ENCODE measurements at places on chromosomes 16 and 17. TPM values are rescaled to one million over a fixed set of nuclear protein-coding genes. Genes with fewer than 3 reads are reported as not detected.

DNA sequence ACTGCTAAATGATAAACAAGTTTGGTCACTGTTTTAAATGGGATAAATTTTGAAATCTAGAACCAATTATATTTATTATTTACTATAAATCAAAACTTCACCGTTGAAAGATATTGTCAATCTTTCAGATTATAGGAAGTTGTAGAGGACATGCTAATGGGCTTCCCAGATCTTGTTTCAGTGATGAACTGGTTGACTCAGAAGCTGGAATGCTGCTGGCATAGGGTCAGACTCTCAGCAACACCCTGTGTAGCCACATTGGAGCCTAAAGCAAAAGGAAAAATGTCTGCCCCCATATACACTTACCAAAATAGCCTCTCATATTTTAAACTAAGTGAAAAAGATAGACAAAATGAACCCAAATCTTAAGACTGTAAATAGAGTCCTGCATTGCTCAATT, 916.9 kb upstream of the SOX9 start:
- no peak for DNase-seq

- DNase-seq, result peak; percentile 80
These were observed 7.7 kb upstream of the TMEM92 start for GRCh38 chr17:50266384-50267073.

DNA sequence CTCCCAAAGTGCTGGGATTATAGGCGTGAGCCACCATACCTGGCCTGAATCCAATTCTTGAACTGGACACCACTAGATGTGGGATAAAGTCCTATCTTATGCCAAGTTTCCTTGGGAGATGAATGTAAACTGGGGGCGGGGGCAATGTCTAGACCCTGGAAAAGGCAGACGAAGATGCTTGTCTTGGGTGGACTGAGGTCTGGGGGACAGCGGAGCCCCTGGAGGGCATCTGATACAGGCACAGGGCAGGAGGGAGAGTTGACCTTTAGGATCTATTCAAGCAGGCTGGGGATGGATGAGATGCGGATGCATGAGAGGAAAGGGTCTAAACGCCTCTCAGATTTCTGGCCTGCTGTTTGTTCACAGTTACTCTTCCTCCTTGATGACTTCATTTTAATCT, 11.7 kb downstream of the C1QTNF1 start:
- no peak for DNase-seq

DNA sequence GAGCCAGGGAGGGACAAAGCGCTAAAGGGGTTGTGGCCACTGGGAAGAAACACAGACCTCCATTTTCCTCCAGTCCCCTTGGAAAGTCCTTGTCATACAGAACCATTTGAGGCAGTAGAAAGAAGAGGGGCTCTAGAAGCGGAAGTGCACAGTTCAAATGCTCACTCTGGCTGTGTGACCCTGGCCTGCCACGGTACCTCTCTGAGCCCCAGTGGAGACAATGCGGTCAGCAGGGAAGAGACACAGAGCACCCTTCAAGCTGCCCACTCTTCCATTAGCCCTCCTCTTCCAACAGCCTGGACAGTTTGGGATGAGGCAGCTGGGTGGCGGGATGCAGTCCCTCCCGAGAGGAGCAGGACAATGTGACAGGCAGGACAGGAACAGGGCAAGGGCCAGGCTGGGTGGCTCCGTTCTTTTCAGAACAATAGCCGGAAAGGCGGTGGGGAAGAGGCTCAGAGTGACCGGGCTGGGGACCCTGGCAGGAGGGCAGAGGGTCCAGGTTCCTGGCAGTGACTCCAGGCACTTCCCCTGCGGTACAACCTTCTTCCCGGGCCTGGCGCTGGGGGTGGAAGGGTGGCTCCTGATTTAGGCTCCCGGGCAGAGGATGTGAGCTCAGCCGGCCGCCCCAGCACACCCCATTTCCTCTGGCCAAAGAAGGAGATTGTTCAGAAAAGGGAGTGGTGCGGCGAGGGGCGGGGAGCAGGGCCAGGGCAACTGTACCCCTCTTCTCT, 5.6 kb downstream of the CASKIN2 start:
- DNase-seq, result no peak

DNA sequence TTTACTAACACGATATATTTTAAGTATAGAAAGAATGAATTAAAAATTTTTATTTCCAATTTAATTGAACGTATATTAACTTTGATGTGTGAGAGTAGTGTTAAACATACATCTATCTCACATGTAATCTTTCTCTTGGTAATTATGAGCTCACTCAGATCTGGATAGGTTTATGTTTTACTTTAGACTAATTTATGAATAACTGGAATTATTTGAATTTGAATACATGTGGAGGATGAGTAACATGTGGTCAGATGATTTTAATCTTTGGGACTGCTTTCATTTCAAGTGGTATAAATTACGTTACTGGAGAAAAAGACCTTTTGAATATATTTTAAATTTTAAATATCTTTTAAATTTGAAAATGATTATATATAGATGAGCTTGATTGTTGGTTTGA, 49.9 kb upstream of the RHBDL3 start:
- no peak for DNase-seq

GRCh38 chr16:84598360-84598759, 19.5 kb downstream of the COTL1 start:
- no peak for DNase-seq

GRCh38 chr17:79970576-79971068, 65.0 kb downstream of the TBC1D16 start:
- peak; percentile 7 for DNase-seq

DNA sequence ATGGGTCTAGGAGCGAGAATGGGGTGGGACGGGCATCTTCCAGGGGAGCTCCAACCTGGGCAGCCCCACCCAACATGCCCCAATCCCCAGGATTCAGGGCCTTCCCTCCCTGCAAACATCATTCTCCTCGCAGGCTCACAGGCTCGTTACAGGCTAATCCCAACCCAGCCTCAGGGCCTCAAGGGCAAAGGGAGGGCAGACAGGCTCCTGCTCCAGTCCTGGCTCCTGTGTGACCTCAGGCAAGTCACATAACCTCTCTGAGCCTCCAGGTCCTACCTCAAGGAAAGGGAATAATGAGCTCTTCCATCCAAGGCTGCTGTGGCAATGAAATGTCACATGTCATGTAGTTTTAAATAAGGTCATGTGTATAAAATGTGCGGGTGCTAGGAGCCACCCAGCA, 186.5 kb upstream of the TNRC6C start:
- DNase-seq, result no peak

- no peak for DNase-seq
These were observed 3.1 kb downstream of the PRSS27 start for GRCh38 chr16:2716948-2717347.

GRCh38 chr17:47712330-47713023, 18.5 kb downstream of the TBKBP1 start:
- no peak for DNase-seq

- no peak for DNase-seq
These were observed 146.3 kb downstream of the SLC39A11 start for GRCh38 chr17:72946156-72946555.

DNA sequence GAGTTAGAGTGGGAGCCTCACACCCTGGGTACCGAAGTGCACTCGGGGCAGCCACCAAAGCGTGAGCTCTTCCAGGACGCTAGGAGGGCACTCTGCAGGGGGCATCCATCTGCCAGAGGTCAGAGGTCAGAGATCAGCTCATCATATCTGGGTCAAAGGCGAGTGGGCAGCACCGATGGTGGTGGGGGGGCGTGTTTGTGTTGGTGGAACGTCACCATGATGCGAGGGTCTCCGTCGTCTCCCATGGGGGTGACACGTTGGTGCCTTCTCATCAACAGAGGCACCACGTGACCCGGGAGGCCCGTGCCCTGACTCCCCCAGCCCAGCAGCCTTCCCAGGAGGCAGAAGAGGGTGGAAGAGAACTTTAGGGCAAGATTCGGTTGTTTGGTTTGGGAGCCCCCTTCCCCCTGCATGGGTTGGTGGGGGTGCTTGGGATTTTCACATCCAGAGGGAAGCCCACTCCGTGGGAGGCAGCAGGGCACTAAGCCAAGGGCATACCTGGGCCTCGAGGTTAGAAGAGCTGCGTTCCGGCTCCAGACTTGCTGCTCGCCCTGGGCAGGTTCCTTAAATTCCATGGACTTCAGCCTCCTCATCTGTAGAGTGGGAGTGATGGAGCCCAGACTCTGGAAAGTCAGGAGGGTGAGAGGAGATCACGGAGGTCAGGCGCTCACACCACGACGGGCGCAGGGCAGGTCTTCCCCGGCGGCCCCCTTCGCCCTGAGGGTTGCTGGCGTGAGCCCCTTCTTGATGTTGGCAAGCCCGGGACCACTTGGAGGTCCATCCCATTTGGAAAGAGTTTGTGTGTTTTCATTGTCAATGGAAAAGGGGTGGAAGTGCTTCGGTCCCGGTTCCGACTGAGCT, 14.0 kb downstream of the CRISPLD2 start:
- DNase-seq, result no peak

DNA sequence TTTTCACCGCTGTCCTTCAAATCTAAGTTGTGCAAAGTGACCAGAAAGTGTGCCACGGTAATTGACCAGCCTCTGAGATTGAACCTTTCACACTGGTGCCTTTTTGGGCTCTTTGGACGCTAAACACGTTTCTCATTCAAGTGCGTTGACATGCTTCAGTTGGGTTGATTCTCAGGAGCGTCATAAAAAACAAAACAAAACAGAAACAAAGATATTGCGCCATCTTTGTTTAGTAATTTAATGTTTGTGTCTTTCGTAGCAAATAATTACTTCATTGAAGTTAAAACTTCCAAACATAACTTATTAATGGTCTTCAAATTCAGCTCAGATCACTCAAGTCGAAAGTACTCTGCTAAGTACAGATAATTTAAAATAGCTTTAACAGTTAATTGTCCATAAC, 80.2 kb downstream of the OR1D5 start:
- no peak for DNase-seq

DNA sequence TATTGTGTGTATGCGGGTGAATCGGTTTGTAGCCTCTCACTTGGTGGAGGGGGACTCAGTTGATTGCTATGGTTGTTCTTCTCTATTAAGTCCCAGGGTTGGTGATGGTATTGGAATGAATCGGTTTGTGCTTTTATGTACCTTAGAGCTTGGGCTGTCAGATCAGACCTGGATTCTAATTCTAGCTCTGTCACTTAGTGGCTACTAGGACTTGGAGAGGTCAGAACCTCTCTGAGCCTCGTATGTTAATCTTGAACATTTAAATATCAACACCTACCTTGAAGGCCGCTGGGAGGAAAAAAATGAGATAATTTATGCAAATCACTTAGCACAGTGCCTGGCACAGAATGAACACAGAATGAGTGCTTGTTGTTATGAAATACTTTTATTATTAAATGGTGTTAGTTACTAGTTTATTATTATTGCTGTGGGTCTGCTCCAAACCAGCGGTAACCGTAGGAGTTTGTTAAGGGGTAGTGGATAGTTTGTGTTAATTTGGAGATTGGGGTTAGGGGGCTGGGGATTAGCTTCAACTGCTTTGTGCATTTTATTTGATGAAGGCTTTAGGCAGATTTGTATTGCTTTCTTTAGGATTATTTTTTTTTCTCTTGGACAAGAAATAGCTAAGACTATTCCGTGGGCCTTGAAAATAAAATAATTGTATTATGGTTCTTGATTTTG, 3.5 kb downstream of the KDM6B start:
- DNase-seq, result no peak

DNA sequence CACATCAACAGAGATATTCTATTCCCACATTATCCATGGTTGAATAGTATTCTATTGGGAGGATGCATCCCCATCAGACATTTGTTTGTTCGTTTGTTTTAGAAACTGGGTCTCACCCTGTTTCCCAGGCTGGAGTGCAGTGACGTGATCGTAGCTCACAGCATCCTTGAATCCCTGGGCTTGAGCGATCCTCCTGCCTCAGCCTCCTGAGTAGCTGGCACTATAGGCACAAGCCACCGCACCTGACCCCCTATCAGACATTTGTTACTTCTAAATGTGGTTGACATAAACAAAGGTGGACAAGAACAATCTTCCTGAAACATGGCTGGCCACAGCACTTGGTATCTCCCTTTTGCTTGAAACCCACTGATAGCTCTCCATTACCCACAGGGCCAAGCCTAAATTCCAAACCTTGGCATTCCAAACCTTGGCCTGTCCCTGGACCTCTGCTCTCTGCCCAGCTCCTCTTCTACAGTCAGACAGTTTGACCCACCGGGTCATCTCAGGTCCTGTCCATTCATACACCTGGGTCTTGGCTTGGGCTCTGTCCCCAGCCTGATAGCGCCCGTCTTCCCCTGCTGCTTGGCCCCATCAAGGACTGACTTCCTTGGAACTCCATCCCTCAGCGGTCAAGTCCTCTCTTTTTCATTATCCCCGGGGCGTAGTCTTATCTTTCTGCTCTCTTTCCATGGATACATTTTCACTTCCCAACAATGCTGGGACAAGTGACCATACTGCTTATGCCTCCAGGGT, 1.5 kb upstream of the PRR29 start:
- DNase-seq, result peak; percentile 5

GRCh38 chr17:34199932-34200534, 55.1 kb upstream of the CCL2 start:
- DNase-seq, result peak; percentile 75

GRCh38 chr17:82613283-82614094, 34.8 kb downstream of the WDR45B start:
- DNase-seq, result no peak

DNA sequence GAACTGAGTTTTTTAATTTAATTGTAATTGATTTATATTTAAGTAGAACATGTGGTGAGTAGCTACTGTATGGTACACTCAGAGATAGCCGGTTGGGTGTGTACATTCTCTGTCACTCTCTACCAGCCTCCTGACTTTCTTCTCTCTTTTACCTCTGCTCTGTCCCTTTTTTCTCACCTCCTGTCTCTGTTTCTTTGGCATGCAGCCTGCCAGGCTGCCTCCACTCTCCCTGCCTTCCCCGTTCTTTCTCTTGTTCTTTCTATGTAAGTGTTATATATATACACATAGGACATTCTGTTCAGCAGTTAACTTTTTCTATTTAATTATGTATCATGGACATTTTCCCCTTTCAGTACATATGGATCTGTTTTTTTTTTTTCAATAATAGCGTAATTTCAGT, 50.8 kb downstream of the MRTFB start:
- no peak for DNase-seq

DNA sequence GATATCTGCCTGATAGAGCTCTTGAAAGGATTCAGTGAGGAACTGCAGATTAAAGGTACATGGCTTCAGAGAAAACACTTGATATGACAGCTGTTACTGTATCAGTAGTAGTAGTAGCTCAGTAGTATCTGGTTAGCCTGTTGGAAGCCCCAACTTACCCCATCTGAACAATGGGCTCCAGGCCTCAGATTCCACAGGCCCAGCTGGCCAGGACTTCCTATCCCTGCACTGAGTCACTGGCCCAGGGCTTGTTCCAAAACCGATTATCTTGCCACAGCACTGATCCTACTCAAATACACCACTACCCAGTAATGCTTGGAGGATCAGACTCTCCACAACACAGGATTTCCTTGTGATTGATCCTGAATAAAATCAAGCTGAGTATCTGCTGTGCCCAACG, 32.6 kb downstream of the DCUN1D3 start:
- no peak for DNase-seq

- DNase-seq, result peak; percentile 24
These were observed 12.4 kb downstream of the ZG16B start for GRCh38 chr16:2842340-2843000.

- no peak for DNase-seq
These were observed 398.2 kb downstream of the SOX9 start for GRCh38 chr17:72518753-72519597.

The LAT gene
- total RNA-seq, result 12.6 TPM

The CX3CL1 gene
- total RNA-seq, result 1.0 TPM

The ATAD5 gene
- 3.2 TPM for total RNA-seq

The MAPK8IP3 gene
- 113 TPM for total RNA-seq

The C16orf89 gene
- total RNA-seq, result 0.76 TPM

The KRT33B gene
- total RNA-seq, result not detected

The DBNDD1 gene
- 1.0 TPM for total RNA-seq

The TLCD3B gene
- not detected for total RNA-seq

The NOG gene
- total RNA-seq, result 2.6 TPM

The PYY gene
- not detected for total RNA-seq

The MYH2 gene
- 0.35 TPM for total RNA-seq

The ZNF213 gene
- 0.77 TPM for total RNA-seq
